ENCODE measurements at places on chromosomes 3 and 15.
A peak's percentile ranks its signal among the peaks of the same experiment; 100 is the strongest.

DNA sequence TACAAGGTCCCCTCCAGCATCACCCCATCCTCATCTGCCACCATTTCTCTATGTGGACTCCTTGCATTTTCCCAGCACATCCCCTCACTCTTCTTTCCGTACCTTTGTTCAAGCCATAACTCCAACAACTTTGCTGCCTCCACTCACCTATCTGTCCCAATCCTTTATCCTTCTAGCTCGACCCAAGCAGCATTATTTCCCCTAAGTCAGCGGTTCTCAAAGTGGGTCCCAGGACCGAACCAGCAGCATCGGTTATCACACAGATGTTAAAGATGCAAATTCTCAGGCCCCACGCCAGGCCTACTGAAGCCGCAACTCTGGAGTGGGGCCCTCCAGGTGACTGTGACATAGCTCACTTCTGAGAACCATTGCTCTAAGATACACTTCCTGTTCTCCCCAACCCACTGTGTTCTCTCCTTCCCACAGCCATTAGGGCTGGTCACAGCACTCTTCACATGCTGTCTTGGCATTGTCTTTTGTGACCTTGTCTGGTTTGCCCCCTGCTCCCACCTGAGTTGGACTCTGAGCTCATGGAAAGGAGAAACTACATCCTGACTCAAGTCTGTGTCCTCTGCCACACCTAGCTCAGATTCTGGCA lies 56.2 kb downstream of the AAGAB start:
- no peak for DNase-seq

DNA sequence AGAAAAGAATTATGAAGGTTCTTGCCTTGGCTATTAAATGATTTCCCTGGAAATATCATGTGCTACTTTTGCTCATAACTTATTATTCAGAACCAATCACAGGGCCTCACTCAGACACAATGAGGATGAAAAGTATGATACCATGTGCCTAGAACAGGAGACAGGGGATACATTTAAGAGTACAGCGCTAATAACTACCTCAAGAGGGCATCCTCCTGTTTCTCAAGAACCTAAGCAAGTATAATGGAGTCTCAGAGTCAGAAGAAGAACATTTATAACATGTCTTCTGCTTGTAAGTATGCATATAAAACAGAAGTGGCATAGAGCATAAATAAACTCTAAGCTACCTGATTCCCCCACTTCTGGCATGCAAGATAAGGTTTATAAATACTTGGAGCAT lies 125.4 kb upstream of the MME start:
- no peak for DNase-seq

DNA sequence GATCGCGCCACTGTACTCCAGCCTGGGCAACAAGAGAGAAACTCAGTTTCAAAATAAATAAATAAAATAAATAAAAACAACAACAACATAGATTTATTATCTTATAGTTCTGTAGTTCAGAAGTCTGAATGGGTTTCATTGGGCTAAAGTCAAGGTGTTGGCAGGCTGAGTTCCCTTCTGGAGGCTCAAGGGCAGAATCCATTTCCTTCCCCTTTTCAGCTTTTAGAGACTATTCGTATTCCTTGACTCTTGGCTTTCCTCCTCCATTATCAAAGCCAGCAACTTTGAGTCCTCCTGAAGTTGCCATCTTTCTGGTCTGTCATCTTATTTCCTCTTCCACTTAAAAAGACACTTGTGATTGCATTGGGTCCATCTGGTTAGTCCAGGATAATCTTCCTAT lies 12.1 kb downstream of the BLM start:
- DNase-seq = no peak

- DNase-seq = no peak
Observed at GRCh38 chr3:129032716-129033115, 27.9 kb upstream of the GP9 start.

GRCh38 chr15:69809421-69809820 lies 288.3 kb downstream of the TLE3 start:
- DNase-seq = no peak

- DNase-seq = no peak
Observed at GRCh38 chr15:83413054-83413719, 34.0 kb upstream of the SH3GL3 start.

DNA sequence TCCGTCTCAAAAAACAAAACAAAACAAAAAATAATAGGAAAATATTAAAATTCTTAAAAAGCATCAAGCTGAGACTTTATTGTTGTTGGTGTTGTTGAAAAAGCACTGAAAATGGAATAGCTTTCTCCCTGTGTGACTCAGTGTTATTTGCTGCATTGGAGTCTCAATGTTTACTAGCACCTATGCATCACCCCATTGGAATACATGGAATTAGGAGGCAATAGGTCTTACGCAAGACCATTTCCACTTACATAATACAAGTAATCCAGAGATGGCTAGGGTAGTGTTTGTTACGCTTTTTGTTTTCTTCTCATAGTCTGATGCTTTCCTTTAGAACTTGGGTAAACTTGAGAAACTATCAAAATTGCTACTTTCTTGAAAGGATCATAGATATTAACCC lies 15.2 kb downstream of the GXYLT2 start:
- DNase-seq = no peak

GRCh38 chr3:54878145-54878544 lies 49.7 kb downstream of the LRTM1 start:
- no peak for DNase-seq

DNA sequence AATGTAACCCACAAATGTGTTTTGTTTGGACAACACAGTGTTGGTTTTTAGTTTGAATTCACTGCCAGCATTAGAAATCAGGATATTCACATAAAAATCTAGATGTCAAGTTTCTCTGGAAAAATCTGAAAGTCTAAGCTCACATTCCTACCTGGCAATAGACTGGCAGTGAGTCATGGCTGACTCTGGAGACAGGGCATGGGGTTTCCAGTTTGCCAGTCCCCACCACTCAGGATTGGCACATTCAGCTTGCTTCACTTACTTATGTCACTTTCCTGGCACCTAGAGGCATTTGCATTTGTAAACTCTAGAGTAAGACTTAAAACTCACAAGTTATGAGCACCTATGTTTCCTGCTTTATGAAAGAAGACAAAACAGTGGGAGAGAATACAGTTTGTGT lies 19.1 kb upstream of the SEC61A1 start:
- no peak for DNase-seq

DNA sequence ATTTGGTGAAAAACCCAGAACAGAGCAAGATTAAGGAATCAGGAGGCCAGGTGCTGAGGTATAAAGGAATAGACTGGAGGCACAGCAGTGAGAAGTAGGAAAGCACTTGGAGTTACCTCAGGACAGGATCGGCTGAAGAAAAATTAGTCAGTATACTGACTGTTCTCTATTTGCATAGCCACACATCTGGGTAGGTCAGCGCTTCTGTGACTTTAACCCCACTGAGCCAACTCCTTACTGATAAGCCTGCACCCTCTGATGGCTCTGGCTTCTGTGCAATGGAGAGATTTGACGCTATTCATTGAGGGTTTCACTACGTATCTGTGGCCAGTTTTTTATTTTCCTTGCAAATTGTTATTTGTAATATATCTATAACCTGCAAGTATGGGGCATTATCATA lies 22.3 kb downstream of the MECOM start:
- no peak for DNase-seq

GRCh38 chr3:81043660-81044199 lies 717.7 kb downstream of the GBE1 start:
- DNase-seq = no peak

DNA sequence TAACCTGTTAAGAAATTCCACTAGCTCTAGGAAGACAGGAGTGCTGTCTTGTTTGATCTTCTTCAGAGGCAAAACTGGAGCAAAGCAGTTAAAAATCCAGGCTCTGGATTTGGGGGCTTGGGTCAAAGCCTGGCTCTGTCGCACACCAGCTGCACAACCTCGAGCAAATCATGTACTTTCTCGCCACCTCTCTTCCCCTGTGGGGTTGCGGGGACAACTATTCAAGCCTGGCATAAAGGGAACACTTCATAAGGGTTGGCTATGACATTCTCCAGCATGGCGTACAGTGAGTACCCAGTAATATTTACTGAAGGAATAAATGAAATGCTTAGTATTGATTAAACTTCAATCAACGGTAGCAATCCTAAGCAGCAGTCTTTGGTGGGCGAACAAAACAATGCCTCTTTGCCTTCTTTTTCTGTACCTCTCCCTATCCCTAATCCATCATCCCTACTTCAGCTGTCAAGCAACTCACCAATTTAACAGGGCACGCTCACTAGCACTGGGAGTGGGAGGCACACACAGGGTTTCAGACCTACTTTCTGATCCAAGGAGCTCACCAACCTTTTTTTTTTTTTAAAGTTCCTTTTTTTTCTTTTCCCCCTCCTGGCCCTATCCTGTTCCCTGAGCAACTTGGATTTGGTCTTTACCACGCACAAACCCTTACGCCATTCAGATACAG lies 33.0 kb downstream of the GNB5 start:
- DNase-seq = no peak

- DNase-seq = no peak
Observed at GRCh38 chr3:11739706-11740105, 96.0 kb upstream of the VGLL4 start.

DNA sequence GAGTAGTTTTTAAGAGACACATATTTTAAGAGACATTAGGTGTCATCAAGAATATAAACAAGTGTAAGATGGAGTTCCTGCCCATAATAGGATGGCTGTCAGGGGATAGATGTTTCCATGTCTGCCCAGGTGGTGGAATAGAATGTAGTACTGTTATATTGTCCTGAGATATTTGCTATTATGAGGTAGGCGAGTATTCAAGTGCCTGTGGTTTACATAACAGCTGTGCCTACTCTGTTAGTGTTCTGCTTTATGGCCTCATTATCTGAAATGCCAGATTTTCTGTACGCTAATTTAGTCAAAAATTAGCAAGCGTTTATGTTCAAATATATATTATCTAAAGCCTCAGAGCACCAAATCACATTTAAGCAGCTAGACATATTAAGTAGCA lies 360.2 kb upstream of the ROPN1 start:
- no peak for DNase-seq

DNA sequence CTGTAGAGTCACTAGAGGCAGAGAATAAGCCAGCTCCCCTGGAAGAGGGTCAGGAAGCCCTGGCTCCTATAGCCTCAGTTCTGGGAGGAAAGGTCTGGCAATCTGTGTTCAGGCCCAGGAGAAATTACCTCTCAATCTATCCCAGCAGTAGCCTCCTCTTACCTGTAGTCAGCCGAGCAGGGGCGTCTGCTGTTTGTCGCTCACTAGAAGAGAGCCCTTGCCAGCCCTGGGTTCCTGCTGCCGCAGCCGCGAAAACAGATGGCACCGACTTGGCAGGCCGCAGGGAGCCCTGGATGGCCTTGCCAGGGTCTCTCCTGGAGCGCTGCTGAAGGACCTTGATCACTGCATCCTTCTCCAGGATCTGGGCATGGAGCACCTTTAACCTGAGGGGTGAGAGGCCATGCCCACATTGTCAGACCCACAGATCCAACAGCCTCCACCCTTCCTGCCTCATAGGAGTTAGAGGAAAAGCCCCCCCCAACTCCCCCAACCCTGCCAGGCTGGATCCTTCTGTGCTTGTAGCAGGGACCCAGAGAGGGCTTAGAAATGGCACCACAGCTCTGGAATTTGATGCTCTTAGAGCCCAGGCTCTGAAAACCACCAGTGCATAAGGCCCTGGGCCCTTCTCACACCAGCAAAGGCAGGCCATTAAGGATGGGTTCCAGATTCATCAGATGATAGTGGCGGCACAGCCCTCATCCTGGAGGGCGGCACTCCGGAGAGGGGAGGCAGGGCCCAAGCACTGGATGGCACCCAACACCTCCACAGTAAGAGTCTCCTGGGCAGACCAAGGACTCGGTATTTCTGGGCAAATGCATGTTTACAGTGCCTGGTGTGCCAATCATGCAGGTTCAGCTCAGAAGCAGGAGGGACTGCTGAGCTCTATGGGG lies 14.9 kb downstream of the AMOTL2 start:
- DNase-seq = no peak

- no peak for DNase-seq
Observed at GRCh38 chr3:194404365-194405140, 5.5 kb upstream of the GP5 start.

- peak; percentile 16 for DNase-seq
Observed at GRCh38 chr3:139533781-139534454, 5.6 kb downstream of the RBP1 start.

DNA sequence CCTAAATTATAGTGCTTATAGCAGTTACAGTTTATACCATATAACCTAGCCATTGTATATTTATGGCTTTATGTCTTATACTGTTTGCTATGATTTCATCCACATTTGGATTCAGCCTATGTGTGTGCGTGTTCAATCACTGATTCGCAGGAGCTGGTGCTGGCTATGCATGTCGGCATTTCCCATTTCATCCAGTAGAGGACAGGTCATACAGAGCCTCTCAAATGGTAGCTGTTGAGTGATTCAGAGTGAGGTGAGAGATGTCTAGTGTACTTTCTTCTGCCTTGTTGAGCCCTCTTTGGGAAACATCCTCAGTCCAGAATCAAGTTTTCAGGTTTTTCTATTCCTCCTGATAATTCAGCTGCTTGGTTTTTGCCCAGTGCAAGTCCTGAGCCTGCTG lies 76.1 kb downstream of the FRMD4B start:
- no peak for DNase-seq

GRCh38 chr3:83513677-83514076 lies 1445.1 kb upstream of the CADM2 start:
- DNase-seq = no peak

DNA sequence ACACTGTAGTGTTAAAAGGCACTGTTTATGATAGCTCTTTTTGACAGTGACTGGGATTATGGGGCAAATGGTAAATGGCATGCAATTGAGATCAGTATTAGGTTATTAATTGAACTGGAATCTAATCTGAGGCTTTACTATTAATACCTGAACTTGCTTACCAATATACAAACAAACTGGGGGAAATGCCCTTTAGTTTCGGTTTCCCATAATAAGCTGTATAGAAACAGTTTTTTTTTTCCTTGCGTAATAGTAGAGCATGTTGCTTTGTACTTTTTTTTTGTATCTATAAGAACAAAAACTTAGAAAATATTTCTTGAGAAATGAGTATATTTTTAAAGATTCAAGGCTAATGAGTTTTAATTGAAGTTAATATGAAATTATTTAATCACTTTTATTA lies 95.0 kb downstream of the FNDC3B start:
- no peak for DNase-seq

GRCh38 chr15:22871481-22872086 lies 33.1 kb downstream of the NIPA2 start:
- no peak for DNase-seq

DNA sequence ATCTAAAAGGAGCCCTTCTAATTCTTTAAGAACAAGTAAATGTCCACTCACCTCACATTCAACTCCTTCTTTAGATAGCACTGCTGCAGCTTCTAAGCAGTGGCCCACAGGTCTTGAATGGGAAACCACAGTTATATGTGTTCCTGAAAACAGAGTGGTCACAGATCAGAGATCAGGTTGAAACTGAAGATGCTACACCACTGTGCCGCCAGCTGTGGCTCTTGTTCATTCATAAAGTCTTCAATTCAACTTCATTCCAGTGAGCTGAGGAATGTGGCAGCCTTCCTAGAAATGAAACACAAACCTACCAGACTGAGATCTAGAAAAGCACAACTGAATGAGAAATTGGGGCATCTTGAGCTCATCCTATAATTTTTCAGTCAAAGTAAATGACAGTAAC lies 4.0 kb downstream of the PDHB start:
- no peak for DNase-seq

Data from occipital lobe (tissue), 3 donors.